ENCODE measurements at places on chromosomes 12 and 14.

GRCh38 chr14:81311778-81312177, 88.3 kb downstream of the STON2 start:
- no peak for DNase-seq

DNA sequence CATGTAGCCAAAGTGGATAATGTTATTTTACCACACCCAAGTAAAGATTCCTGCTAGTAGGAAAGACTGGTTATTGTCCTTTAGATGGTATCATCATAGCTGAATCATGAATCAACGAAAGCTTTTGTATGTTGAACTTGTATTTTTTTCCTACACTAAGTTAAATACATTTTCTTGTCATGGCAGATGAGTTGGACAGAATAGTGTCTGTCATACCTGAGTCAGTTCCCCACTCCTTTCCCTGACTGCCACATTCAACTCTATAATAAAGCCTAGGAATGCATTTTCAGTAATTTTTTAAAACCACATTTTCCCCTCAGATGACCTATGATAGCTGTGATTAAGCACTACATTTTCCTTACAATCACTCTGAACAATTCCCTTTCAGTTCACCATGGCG, 9.3 kb upstream of the PTHLH start:
- no peak for DNase-seq

GRCh38 chr12:33283054-33283453, 156.6 kb downstream of the SYT10 start:
- DNase-seq = no peak

DNA sequence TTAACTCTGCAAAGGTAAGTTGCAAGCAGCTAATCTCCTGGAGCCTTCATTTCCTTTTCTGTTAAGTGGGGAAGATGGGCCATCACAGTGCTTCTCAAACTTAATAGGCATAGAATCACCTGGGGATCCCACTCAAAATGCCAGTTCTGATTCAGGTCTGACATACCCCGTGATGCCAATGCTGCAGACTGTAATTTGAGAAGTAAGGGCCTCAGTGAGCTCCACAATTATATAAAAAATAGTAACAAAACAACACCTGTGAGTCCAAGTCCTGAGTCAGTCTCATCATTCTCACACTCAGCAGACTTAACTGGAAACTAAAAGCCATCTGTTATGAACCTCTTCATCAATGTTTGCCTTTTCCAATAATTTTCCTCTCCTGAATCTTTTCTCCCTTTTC, 10.8 kb upstream of the PSMA6 start:
- DNase-seq = no peak

DNA sequence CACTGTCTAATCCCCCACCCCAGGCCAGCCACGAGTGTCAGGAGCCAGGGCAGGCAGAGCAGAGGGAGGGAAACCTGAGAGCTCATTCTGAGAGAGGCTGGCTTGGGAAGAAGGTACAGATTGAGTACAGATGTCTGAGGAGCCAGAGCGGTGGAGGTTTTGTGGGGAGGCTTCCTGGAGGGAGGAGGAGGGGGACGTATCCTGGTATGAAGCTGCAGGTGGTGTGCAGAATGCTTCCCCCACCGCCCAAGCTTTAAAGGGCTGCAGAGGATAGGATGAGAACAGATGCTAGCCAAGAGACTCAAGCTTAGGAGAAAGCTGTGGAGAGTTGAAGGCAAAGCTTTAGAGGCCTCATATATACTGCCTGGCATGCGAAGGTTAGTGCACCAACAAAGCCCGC, 3.2 kb upstream of the TAMALIN start:
- DNase-seq = no peak

- no peak for DNase-seq
These were observed 348.3 kb downstream of the ZFP36L1 start for GRCh38 chr14:68444449-68445168.

- DNase-seq = peak; percentile 20
These were observed 210.8 kb downstream of the PCNX1 start for GRCh38 chr14:71117839-71118743.

Data from GM23338 (cell line).